ENCODE measurements at places on chromosomes 3 and 15.

- DNase-seq = no peak
Measured at GRCh38 chr3:190048932-190049441, 71.7 kb downstream of the P3H2 start.

DNA sequence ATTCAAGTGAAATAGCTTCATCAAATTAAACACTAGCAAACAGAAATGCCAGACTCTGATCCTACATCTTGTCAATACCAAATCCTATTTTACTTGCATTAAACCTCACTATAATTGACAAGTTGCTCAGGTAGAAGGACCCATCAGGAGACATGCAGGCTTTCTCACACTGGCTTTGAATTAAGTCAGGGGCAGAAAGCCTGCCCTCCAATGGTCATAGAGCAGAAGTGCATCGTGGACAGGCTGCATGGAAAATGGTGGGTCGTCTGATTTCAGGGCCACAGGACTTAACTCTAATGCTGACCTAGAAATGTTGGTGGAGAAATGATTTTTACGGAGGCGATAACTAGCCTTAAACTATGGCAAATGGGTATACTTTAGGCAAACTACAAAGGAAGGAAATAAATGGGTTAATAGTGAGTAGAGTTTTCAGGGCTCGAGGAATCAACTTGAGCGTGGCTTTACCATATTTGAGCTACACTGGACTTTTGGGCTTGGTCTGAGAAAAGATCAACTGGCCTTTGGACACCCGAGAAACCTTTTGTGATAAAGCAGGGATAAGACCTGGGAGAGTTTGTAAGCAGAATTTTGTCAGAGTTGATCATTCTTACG, 283.9 kb downstream of the GRM7 start:
- DNase-seq = no peak

DNA sequence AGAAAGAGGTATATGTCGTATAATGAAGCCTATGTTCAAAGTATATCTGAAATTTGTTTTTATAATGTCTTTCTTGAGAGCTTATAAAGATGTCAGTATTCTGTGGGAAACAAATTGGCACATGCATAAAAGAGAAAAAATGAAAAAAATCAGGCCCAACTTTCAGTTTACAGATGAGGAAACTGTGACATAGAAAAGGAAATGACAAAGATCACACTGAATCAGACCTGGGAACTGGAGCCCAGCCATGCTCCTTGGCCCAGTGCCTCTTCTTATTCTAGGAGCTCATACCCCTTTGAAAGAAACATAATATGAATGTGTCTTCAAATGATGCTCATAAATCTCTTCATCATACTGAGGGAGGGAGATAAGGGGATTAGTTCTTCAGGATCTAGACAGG, 48.4 kb downstream of the TMEM44 start:
- DNase-seq = no peak

GRCh38 chr3:41848753-41849574, 112.9 kb downstream of the ULK4 start:
- DNase-seq = no peak

GRCh38 chr15:51401872-51402517, 60.5 kb downstream of the GLDN start:
- DNase-seq = no peak

GRCh38 chr3:191339316-191339917, 9.1 kb upstream of the UTS2B start:
- DNase-seq = no peak

DNA sequence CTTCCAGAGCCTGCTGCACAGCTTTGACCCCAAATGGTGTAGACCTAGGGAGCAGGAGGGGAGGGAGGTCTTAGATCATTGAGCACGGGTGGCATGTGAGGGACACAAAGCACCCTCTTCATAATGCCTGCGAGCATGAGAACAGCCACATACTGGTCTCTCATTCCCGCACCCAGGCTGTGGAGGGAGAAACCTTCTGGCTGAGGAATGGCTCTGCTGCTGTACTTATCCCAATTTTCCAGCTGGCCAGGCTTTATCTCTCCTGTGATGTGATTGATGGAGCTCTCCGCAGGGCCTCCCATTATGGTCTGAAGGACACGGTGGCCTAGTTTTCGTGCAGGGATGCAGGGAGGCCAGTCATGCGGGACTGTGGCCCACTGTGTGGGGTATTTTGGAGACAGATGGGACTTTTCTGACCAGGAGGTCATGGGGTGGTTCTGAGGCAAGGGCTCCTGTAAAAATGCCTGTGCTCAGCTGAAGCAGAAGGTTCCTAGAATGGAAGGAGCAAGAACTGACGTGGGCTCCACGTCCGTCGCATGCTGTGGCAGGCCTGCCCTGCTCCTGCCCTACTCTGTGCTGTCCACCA, 251.5 kb downstream of the PLCL2 start:
- no peak for DNase-seq

- no peak for DNase-seq
Measured at GRCh38 chr15:73474785-73475184, 31.8 kb downstream of the REC114 start.

DNA sequence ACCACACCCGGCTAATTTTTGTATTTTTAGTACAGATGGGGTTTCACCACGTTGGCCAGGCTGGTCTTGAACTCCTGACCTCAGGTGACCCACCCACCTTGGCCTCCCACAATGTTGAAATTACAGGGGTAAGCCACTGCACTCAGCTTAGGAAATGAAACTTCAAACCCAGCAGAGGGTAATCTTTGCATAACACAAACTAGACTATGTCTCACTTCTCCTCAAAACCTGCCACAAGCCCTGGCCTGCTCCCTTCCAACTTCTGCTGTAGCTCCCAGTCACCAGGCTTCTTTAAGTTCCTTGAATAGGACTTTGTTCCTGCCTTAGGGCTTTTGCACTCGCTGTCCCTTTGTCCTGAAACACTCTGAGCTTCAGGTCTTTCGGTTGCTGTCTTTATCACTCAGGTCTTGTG, 39.2 kb upstream of the SEMA4B start:
- DNase-seq = no peak

DNA sequence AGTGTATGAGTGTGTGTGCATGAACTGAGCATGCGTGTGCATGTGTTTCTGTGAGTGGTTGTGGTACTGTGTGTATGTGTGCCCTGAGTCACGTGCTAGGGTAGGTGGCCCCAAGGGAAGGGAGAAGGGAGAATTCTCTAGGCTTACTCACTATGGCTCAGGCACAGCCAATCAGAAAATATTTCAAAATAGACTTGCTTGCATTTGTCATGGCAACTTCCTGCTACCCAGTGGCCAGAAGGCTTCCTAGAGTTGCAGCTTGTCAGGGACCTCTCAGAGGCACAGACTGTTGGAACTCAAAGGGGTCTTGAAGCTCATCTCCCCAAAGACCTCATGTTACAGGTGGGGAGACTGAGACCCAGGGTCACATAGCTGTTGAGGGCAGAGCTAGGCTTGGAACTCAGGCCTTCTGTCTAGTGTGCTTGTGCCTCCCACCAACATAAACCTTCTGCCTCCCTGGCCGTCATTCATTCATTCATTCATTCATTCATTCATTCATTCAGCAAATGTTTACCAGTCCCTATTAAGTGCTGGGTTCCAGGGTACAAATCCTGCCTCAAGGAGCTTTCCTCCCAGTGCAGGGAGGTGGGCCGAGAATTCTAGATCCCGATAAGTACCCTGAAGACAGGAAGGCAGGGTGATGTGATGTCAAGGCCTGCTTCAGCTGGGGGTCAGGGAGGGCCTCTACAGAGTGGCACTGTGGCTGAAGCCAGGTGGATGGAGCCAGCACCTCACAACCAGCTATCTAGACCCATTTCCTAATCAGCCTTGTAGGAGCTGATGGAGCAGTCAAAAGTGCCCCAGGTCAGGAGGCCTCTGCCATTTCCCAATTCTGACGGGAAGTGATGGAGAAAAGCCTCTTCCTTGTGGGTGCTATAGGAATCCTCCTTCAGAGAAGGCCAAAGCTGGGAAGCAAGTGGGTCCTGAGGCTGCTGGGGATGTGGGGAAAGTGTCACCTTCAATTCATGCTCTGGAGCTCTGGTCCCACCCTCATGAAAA, 10.9 kb upstream of the RFT1 start:
- DNase-seq = no peak

GRCh38 chr3:12995389-12996180, 77.6 kb downstream of the IQSEC1 start:
- DNase-seq = no peak

GRCh38 chr3:16186565-16186964, 12.1 kb downstream of the GALNT15 start:
- no peak for DNase-seq

GRCh38 chr15:88932271-88932874, 19.2 kb upstream of the MFGE8 start:
- DNase-seq = no peak

DNA sequence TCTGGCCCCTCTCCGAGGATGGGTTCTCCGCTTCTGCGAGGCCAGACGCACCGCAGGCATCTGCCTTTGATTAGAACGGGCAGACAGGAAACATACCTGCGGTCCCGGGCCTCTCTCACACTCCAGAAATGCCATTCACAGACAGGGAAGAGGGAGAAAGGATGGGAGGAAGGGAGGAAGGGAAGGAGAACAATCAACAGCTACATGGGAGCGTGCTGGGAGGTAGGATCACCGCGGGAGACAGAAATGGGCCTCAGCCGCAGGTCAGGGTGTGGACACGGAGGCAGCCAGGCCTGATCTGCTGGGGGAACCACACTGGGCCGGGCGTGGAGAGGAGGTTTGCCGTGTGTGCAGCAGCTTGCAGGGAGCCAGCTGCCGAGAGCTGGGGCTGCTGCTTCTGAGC, 90.7 kb upstream of the RGMA start:
- DNase-seq = no peak

DNA sequence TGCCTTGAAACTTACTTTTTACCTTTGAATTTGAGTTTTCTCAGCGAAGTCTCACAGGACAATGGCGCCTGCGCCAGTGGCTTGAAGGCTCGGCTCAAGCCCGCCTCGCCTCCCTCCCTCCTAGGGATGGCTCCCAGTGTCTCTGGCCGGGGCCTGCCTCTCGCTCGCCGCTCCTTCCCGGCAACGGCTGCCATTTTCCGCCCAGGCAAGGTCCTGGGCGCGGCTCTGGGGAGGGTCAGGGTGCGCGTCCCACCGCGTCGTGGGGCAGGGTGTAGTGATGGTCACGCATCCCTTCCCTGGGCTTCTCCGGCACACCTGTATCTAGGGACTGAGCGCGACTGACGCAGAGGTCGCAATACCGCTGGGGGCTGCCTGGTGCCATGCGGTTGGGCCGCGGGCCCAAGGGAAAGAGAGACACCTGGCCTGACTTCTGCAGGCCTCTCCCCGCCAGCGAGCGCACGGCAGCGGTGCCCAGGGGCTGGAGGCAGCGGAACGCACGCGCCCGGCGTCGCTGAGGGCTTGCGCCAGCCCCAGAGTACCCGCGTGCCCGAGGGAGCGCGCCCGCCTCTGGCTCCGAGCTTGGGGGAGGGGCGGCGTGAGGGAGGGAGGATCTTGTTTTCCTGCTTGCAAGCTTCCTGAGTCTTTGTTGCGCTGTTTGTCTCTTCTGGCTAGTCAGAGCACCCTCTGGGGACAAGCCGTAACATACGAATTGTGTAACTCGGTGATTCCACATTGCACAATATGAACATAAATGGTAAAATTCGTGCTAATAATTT, 20.7 kb upstream of the FEM1B start:
- DNase-seq = peak; percentile 69

DNA sequence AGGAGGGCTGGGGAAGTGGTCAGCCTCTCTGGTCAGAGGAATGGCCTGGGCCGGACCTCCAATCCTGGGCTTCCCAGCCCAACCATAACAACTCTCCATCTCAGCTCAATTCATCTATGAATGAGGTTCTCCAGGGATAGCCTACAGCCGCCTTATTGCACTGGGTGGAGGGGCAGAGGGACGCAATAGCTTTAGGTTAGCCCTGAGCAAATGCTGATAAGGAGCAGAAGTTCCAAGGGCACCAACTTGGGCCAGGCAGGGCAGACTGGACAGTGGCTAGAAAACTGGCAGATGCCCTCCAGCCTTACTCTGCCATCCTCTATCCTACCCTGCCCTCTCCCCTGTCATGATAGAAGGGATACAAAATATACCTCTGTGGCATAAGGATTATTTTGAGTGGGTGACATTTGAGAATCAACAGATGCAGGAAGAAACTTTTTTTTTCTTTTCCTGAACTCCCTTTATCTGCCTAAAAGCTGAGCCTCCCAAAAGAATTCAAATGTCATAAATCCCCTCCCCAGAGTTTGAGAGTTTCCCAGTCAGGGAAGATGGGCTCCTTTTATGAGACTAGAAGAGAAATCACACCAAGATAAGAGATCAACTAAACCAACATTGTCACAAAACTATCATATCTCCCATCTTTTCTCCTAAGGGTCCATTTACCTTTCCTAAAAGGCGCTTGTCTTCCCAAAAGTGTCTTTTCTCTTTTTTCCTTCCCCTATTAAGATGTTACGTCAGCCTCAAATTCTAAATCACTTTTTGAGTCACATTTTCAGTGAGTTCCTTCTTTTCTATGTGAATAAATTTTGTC, 40.4 kb upstream of the C15orf39 start:
- DNase-seq = no peak

GRCh38 chr15:78642331-78642730, 1.3 kb upstream of the CHRNB4 start:
- no peak for DNase-seq

DNA sequence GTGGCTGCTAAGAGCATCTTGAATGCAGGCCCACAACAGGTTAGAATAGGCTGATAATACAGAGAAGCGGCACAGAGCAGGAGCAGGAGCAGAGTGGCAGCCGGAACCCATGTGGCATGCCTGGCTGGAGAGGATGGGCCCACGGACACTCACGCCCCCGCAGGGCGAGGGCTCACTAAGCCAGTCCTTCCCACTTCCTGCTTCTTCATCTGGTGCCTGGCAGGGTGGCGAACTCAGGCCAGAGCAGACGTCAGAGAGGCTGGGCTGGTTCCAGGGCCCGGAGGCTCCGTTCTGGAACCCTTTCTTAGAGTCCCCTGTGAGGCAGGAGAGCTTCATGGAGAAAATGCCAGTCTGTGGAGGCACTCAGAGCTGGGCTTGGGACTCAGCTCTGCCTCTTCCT, 195.1 kb downstream of the NTRK3 start:
- DNase-seq = no peak

GRCh38 chr3:194624956-194625355, 8.3 kb downstream of the TMEM44 start:
- no peak for DNase-seq

GRCh38 chr3:146540978-146541377, 3.4 kb downstream of the PLSCR1 start:
- no peak for DNase-seq

- DNase-seq = no peak
Measured at GRCh38 chr3:126858887-126859286, 124.0 kb upstream of the PLXNA1 start.
